ENCODE measurements at places on chromosomes 6 and 20.

DNA sequence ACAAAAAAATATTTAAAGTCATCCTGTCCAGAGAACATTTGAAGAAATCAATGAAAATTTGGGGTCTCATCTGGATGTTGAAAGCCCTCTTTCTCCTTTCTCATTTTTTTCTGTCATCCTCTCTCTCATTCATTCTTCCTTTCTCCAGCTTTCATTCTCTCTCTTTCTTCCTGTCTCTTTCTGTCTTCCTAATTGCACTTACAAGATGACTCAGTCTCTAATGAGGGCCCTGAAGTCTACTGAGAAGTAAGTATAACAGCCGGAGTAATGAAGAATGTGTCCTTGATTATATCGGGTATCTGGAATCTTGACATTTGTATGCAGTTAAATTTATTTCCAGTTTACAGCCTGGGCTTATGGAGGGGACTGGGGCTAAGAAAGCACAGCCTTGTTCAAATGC is 232.2 kb upstream of the SULF2 start:
- DNase-seq: no peak

GRCh38 chr6:73523434-73524123 is 2.7 kb upstream of the EEF1A1 start:
- DNase-seq: peak; percentile 85

DNA sequence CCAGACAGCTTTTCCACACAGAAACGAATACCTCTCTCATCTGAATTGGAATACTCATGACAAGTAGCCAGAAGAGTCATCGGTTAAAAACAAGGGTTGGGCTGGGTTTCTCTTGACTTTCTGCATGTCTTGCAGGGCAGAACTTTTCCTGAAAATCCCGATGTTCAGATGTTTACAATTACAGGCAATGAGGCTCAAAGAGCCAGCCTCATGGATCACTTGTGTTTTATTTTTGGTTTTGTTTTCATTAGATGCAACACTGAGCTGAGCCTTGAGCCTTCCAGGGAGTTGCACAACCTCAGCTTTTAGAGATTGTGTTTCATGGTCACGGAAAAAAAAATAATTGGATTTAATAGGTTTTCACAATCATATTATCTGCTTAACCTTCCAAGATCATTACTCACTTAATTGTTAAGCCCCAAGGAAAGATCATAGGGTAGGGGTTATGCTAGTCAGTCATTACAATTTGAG is 288.1 kb upstream of the PRDM1 start:
- DNase-seq: no peak

DNA sequence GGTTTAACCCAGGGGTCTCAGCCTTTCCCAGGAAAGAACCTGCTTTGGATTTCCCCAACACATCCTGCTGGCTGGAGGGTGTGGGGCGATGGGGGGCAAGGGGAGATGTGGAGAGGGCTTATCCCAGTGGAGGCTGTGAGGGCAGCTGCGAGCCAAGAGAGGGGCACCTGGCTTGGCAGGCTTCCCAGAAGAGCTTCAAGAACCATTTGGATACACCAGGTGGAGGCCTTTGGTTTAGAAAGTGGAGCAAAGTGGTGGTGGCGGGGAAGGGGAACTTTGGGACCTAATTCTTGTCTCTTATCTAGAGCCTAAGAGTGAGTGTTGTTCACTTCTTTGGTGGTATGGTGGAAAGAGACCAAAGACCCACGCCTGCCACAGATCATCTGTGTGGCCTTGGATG is 12.4 kb downstream of the CD40 start:
- no peak for DNase-seq
